Cortex of kidney (tissue), 1 donor: ENCODE measurements at places on chromosomes 2 and 18.

DNA sequence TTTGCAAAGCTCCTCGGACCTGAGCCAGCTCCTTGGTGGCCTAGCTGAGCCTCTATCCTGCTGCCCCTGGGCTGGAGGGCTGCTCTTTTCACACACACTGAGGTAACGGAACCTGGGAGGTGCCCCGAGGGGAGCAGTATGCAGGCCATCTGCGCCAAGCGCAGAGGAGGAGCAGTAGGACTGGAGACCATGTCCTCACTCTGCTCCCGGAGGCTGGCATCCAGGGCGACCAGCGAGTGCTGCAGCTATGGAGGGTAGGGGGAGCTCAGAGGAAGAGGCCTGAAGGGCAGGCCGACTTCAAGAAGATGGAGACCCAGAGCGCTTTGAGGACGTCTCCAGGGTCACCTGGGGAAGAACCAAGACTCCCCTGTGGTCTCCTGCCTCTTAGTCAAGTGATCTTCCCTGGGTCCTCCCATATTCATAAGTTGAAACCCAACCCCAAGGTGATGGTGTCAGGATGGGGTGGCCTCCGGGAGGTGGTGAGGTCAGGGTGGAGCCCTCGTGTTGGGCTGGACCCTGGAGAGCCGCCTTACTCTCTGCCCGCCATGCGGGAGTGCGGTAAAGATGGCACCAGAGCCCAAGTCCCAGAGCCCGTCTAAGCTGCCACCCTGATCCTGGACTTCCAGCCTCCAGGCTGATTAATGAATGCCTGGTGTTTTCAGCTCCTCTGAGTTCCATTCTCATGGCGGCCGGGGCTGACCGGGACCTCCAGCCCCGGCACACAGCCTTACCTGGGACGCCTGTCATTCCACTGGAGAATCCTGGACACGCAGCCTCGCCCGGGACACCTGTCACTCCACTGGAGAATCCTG lies 160.7 kb downstream of the NDUFA10 start:
- no peak for DNase-seq

GRCh38 chr2:38601463-38602135 lies 1.1 kb downstream of the HNRNPLL start:
- no peak for DNase-seq

GRCh38 chr2:8426550-8426949 lies 255.3 kb upstream of the ID2 start:
- DNase-seq = no peak

- DNase-seq = no peak
Measured at GRCh38 chr18:44823286-44823685, 142.6 kb downstream of the SETBP1 start.

- no peak for DNase-seq
Measured at GRCh38 chr2:33000986-33001385, 54.2 kb downstream of the LTBP1 start.

- DNase-seq = no peak
Measured at GRCh38 chr2:188966728-188967440, 7.3 kb upstream of the COL3A1 start.

DNA sequence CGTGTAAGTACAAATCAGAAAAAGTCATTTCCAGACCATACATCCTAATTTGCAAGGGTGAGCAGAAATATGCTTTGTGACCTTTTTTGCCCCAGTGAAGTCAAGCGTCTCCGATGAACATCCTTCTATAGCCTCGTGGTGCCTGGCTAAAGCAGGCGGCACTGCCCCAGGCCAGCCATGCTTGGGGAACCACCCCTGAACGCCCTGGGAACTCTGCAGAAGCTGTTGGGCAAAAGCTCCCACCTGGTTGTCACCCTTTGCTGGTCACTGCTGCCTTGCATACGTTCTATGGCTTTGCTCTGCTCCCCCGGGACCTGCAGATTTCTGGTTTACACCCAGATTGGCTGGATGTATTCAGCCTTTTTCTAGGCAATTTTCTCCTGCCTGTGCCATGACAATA lies 256.4 kb downstream of the SS18 start:
- DNase-seq = no peak

- no peak for DNase-seq
Measured at GRCh38 chr2:215431778-215432758, 3.8 kb downstream of the FN1 start.

- DNase-seq = no peak
Measured at GRCh38 chr2:157692768-157693167, 64.1 kb upstream of the ACVR1C start.

DNA sequence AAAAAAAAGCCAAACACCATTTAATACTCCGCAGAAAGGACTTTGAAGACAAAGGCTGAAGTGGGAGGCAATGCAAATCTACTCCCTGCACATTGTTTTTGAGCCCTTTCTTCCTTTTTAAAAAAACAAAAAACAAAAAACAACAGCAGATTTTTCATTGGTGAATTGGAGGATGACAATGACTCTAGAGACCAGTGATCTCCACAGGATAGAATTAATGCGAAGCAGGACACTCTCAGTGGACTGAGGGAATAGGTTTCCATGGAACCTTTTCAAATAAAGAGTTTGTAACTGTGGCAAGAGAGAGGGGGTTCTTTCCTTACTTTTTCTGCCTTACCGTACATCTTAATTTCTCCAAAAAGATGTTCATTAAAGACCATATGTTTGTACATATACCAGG lies 371.0 kb downstream of the MEIS1 start:
- DNase-seq = no peak

GRCh38 chr2:24454294-24454693 lies 36.8 kb upstream of the NCOA1 start:
- no peak for DNase-seq

DNA sequence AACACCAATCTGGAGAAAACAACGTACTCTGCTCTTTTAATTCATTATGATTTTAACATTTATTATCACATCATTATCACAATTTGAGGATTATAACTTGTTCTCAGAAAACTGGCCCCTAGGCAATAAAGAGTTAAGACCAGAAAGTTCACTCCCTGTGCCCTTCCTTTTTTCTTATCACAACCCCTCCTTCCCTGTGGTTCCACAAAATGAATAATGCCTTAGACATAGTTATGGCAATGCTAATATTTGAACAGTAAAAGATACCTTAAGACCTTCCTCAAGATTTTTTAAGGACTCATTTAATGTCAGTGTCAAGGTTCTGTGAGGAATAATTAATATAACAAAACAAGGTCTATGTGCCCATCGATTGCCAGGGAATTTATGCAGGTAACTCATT lies 596.2 kb downstream of the ARHGAP15 start:
- DNase-seq = no peak

- no peak for DNase-seq
Measured at GRCh38 chr18:26556573-26556972, 8.2 kb upstream of the KCTD1 start.

DNA sequence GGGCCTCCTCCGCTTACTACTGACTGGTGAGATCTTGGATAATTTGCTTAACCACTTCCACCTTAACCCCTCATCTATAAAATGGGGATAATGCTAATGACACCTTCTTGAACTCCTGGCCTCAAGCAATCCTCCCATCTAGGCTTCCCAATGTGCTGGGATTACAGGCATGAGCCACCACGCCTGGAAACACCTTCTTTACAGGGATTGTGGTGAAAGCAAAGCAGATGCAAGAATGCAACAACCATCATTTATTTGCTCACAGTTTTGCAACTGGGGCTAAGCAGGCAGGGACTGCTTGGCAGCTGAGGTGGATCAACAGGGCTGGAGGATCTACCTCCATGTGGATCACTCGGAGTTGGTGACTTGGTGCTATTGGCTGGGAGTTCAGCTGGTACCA lies 76.2 kb upstream of the ZNF532 start:
- DNase-seq = no peak

DNA sequence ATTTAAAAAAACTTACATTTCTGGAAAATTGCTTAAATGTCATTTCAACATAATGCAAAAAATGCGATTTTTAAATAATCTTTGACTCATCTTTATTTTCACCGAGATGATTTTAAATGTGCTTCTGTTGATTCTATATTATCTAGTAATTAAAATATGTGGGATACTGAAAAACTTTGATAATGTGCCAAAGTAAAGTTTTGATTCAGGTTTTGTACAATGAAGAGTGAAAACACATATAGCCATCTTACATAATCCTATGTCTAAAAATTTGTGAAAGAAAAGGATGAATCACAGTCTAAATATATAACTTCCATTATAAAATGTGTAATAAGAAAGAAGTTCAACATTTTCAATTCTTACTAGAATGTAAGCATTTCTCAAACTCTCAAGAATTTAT lies 204.3 kb upstream of the ZC3H15 start:
- no peak for DNase-seq

DNA sequence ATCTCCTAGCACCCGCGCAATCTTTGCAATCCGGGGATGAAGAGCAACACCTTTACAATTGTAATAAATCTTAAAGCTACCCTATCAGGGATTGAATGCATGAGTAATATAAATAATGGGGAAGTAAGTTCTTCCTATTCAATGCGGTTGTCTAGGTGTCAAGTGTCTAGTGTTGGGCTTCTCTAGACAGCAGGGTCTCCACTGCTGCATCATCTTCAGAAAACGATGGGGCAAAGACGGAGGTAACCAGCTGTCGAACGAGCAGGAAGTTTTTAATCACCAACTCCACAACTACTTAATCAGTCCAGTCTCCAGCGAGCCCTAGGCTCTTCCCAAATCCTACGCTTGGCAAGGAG lies 573 bp downstream of the STAM2 start:
- DNase-seq = no peak

DNA sequence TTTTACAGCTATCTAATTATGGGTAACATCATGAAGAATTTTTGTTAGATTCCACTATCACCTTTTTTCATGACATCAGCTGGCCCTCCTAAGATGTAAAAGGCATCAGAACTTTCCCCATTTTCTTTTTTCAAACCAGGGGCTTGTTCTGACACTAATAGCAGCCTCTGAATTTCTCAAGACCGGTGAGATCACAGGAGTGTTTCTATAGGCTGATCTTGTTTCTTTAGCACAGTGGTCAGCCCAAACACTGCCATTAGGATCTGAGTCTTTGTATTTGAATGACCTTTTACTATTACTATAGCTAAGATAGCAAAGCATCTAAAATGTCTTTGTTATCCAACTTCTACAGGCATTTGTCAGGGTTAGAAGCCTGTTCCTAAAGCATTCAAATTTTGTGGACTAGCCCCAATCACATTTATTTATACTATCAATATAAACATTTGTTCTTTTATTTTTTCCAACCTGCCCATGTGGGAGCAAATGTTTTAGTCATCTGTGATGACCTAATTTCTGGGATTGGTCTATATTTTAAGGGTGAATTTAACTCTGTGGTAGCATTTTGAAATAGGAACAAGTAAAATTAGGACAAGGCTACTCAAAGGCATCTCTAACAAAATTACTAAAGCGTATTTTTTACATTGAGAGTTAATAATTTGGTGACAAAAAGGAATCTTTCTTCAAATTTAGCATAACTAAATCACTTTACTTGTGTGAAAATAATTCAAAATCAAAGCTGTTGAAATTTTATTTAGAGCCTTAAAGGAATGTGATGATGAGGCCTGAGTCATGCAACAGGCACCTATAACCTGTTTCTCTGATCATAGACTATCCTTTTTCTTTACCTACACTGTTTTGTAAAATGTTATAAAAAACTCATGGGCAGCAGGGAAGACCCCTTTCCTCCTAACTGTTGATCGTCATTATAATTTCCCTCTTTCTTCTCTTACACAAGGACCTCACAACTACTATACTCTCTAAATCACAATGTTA lies 39.3 kb downstream of the ZAP70 start:
- DNase-seq = no peak

DNA sequence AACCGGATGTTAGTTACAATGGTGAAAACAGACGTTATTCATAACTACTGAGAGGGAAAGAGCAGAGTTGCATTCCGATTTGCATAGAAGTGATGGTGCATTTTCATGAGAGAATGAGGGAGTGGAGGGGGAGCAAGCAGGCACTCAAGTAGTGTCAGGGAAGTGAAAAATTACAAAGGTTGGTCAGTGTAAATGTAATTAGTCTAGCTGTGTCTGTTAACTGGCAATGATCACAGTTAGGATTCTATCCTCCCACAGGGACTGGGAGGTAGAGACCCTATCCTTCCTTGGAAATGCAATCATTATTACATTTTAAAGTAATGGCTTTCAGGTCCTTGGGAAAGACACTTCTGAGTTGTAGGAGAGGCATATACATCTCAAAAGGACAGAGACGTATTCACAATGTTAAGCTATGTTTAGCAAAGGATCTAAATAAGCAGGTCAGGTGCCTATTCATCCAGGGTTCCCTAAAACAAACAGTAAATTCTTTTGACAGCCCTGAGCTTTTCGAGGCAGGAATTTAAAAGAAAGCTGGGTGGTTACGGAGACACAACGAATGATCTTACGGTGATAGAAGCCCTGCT lies 1671.8 kb upstream of the DDX18 start:
- no peak for DNase-seq

DNA sequence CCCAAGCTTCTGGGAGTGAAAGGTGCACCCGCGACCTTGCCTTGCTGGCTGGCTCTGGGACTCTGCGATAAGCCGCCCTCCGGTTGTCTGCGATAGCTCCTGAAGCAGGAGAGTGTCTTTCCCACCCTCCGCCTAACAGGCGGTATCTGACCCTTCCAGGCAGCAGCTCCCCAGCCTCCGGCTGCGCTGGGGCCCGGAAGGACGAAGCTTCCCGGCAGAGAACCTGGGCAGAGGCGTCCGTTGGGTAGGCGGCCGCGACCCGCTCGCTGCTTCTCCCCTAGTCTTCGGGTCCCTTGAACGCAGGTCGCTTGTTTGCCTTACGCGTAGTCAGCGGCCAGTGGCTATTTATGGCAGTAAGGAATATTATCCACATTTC lies 446 bp upstream of the RHBDD1 start:
- DNase-seq = no peak

GRCh38 chr2:70396612-70397011 lies 94.7 kb upstream of the FAM136A start:
- no peak for DNase-seq

DNA sequence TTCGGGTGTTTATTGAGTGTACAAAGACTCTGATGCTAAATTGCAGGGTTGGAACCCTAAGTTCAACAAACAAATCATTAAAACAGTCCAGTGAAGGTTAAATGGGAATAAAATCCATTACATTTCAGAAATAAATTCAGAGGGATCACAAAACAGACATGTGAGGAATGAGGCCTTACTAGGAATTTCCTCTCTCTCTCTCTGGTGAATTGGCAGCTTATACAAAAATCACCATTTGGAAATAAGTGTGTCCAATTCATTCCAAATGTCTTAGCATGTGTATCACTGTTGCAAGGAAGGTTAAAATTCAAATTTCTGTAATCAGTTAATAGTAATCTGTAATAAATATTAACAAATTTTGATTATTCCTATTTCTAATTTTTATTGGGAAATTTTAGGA lies 228.6 kb upstream of the PXDN start:
- no peak for DNase-seq
